ENCODE measurements at places on chromosomes 12 and 14.

DNA sequence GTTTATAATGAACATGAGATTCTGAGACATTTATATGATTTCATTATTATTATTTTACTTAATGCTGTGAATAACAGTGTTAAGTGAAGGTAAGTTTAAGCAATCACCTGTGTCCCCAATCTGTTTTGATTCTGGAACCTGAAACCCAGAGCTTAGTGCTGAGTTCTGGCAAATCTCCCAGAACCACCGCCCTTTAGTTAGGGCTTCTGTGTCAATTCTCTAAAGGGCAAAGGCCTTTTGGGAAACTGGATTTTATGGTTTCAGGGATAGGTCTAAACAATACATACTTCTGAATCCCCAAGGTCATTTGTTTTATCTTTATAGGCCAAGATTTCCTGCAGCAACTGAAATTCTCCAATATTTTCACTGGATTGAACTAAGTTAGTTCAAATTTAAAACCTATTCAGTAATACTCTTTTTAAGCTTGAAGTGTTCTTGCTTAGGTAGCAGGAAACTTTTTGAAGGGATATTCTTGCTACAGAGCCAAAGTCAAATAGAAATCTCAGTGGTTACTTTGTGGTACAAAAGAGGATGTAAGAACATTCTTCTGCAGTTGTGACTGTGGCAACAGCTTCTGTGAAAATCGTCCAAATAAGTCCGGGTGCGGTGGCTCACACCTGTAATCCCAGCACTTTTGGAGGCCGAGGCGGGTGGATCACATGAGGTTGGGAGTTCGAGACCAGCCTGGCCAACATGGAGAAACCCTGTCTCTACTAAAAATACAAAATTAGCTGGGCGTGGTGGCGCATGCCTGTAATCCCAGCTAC is 10.0 kb upstream of the PKP2 start:
- no peaks in the 10 kb centered on the region for H3K27me3 ChIP-seq
- DNase-seq: no peak
- H3K4me3 ChIP-seq: no peak overlapping the region
- peaks cover 2% of the 10 kb centered on the region for H3K4me1 ChIP-seq
- H3K27ac ChIP-seq: no peak overlapping the region

DNA sequence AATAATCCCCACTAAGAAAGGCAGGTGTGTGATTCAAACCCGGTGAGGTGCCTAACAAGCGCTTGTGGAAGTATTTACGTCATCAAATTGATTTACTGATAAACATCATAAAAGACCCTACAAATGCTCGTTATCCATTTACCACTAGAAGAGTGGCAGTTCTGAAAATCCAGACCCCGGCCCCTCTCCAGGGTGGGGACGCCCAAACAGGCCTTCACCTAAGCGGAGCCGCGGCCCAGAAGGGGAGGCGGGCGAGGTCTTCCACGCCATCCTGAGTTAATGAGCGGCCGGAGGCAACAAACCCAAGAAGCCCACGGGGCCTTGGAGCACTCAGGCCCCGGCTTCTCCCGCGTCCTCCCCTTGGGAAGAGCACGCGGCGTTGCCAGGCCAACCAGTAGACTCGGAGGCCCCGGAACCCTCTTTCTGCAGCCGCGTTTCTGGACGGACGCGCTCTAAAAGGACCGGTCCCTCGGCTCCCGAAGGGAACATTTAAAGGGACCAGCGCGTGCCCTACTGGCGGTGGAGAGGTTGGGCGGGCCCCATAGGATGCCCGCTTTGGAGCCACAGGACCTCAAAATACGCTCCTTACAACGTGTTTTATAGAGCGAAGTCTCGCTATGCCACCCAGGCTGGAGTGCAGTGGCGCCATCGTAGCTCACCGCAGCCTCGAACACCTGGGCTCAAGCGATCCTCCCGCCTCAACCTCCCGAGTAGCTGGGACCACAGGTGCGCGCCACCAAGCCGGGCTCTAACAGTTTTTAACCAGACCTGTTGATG is 3.5 kb downstream of the PTPN21 start:
- DNase-seq: peak; percentile 87
- H3K27ac ChIP-seq: peak overlapping the region; percentile 68
- H3K4me3 ChIP-seq: peak overlapping the region; percentile 56
- H3K4me1 ChIP-seq: peaks cover 39% of the 10 kb centered on the region

GRCh38 chr14:40119321-40119720 is 687.1 kb upstream of the FBXO33 start:
- H3K27ac ChIP-seq: no peak overlapping the region
- H3K36me3 ChIP-seq: no peaks in the 10 kb centered on the region
- DNase-seq: no peak
- H3K27me3 ChIP-seq: no peaks in the 10 kb centered on the region

DNA sequence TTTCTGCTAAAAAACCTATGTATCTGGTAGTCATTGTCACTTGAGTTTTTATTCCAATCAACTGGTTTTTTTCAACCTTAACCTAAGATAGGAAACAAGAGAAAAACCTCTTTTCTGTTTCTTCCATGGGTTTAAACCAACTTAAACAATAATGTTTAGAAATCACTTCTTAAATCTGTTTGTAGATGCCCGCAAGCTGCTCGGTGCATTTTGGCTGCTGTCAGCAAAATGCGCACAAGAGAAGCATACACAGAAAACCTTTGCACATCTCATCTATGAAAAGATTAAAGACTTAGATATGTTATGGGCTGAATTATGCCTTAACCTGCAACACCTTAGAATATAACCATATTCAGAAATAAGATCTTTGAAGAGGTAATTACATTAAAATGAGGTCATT is 299.8 kb downstream of the ITPR2 start:
- no peaks in the 10 kb centered on the region for H3K27me3 ChIP-seq
- no peak for DNase-seq
- no peak overlapping the region for H3K4me3 ChIP-seq
- H3K4me1 ChIP-seq: no peaks in the 10 kb centered on the region
- H3K27ac ChIP-seq: no peak overlapping the region
- no peaks in the 10 kb centered on the region for H3K36me3 ChIP-seq

- no peaks in the 10 kb centered on the region for H3K27me3 ChIP-seq
- H3K36me3 ChIP-seq: no peaks in the 10 kb centered on the region
- no peak overlapping the region for H3K27ac ChIP-seq
- no peak for DNase-seq
- H3K4me3 ChIP-seq: no peak overlapping the region
These were observed 49.5 kb downstream of the RBMS2 start for GRCh38 chr12:56571121-56571520.

- no peak overlapping the region for H3K4me3 ChIP-seq
- no peaks in the 10 kb centered on the region for H3K4me1 ChIP-seq
- H3K27me3 ChIP-seq: no peaks in the 10 kb centered on the region
- no peak for DNase-seq
- no peaks in the 10 kb centered on the region for H3K36me3 ChIP-seq
These were observed 17.8 kb upstream of the RHOJ start for GRCh38 chr14:63186453-63186852.

GRCh38 chr14:71086567-71086966 is 179.3 kb downstream of the PCNX1 start:
- H3K36me3 ChIP-seq: no peaks in the 10 kb centered on the region
- H3K27ac ChIP-seq: no peak overlapping the region
- DNase-seq: no peak
- H3K27me3 ChIP-seq: no peaks in the 10 kb centered on the region
- no peak overlapping the region for H3K4me3 ChIP-seq

- no peaks in the 10 kb centered on the region for H3K36me3 ChIP-seq
- H3K27me3 ChIP-seq: no peaks in the 10 kb centered on the region
- peak overlapping the region; percentile 94 for H3K27ac ChIP-seq
- H3K4me1 ChIP-seq: peaks cover 29% of the 10 kb centered on the region
- DNase-seq: no peak
- H3K4me3 ChIP-seq: peak overlapping the region; percentile 59
These were observed 685 bp downstream of the VAMP1 start for GRCh38 chr12:6469609-6470374.

DNA sequence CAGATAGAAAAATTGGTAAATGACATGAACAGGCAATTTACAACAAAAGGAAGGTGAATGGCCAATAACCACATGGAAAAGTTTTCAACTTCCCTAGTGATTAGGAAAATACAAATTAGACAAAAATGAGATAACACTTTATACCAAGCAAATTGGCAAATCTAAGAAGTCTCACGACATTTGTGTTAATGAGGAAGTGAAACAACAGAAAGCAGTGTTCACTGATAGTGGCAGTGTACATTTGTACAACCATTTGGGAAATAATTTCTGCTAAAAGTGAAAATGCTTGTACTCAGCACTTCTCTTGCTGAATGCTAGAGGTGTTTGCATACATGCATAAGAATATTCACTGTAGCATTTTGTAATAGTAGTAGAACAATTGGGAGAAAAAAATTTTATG is 126.6 kb downstream of the LLPH start:
- no peak overlapping the region for H3K27ac ChIP-seq
- H3K4me3 ChIP-seq: no peak overlapping the region
- no peaks in the 10 kb centered on the region for H3K4me1 ChIP-seq

- H3K4me3 ChIP-seq: no peak overlapping the region
- no peaks in the 10 kb centered on the region for H3K4me1 ChIP-seq
- H3K27me3 ChIP-seq: no peaks in the 10 kb centered on the region
- no peaks in the 10 kb centered on the region for H3K36me3 ChIP-seq
These were observed 5.7 kb upstream of the SLCO1A2 start for GRCh38 chr12:21340403-21340802.

DNA sequence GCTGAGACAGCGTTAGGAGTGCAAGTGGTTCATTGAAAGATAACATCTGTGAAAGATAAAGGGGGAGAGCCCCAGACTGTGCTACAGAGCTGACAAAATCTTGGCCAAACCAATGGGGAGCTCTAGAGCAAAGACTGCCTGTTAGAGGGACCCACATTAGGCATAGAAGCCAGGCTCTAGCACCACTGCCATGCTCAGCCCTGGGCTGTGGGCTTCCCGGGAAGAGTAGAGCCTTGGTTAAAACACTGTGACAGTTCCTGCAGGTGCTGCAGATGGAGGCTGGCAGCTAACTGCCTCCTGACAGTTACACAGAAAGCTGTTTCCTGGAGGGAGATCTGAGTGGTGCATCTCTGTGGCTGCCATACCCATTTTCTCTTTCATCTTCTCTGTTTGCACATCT is 23.0 kb downstream of the TSHR start:
- DNase-seq: no peak
- no peaks in the 10 kb centered on the region for H3K27me3 ChIP-seq
- H3K4me3 ChIP-seq: no peak overlapping the region
- no peak overlapping the region for H3K27ac ChIP-seq

DNA sequence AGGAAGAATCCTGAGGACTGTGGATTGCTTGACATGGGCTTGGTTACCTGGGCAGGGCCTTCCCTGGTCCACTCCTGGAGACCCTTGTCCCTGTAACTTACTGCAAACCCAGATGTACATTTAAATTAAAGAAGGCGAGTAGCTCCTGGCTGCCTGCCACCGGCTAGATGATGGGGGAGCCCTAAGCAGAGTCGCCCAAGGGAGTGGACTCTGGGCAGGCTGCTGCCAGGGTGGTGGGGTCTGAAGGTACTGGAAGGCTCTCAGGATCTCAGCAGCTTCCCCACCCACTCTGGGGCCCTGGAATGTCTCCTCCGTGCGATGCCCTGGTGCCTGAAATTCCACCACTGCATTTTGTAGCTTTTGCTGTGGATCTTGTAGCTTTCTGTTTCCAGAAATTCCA is 74.7 kb downstream of the FBXL14 start:
- peaks cover 8% of the 10 kb centered on the region for H3K4me1 ChIP-seq
- no peaks in the 10 kb centered on the region for H3K27me3 ChIP-seq
- H3K27ac ChIP-seq: no peak overlapping the region

- no peak overlapping the region for H3K4me3 ChIP-seq
- DNase-seq: no peak
- no peaks in the 10 kb centered on the region for H3K36me3 ChIP-seq
These were observed 63.5 kb downstream of the FGD4 start for GRCh38 chr12:32462908-32463307.

DNA sequence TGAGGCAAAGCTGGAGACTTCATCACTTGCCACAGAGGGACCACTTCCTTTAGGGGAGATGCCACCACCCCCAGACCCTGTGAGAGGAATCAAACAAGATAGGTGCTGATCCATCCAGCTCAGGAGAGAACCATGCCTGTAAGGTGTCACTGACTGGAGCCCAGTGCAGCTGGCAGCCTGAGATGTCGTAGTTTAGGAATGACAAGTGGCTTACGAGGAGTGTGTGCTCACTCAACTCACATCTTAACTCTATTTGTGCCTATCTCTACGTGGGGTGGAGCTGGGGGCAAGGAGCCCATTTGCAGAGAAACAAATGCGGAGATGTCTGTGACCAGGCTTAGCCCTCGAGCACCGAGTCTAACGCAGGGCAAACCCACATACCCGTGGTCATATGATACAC is 25.8 kb downstream of the CHFR start:
- no peak overlapping the region for H3K27ac ChIP-seq
- H3K36me3 ChIP-seq: peaks cover 27% of the 10 kb centered on the region
- DNase-seq: no peak
- H3K27me3 ChIP-seq: no peaks in the 10 kb centered on the region

- no peaks in the 10 kb centered on the region for H3K4me1 ChIP-seq
- DNase-seq: no peak
- H3K4me3 ChIP-seq: no peak overlapping the region
- H3K27me3 ChIP-seq: no peaks in the 10 kb centered on the region
These were observed 189.1 kb downstream of the MON2 start for GRCh38 chr12:62655666-62656151.

DNA sequence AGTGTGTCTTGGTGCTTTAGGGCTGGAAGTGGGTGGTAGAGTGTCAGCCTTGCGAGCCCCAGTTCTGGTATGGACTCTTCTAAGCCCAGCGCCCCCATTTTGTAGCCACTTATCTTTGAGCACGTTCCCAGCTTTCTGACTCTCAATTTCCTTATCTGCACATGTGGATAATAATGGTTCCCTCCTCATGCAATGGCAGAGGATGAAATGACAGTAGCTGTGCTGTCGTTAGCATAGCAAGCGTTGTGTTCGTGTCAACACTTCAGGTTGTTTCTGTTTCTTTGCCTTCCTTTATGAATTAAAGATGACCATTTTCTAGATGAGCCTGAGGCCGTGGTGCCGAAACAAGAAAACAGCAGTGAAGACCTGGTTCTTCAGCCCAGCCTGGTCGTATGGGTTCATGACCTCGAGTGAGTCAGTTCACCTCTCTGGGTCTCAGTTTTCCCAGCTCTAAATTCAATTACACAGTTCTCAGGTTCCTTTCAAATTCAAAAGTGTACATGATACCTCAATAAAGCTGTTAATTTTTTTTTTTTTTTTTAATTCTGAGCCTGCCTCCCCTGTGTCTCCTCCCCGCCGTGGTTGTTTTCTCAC is 233.0 kb downstream of the SLC41A2 start:
- no peaks in the 10 kb centered on the region for H3K4me1 ChIP-seq
- H3K27me3 ChIP-seq: no peaks in the 10 kb centered on the region
- H3K4me3 ChIP-seq: no peak overlapping the region
- H3K36me3 ChIP-seq: no peaks in the 10 kb centered on the region
- no peak overlapping the region for H3K27ac ChIP-seq
- no peak for DNase-seq
